ENCODE measurements at places on chromosomes 7 and 10. TPM values are rescaled to one million over a fixed set of nuclear protein-coding genes. Genes with fewer than 3 reads are reported as not detected.

DNA sequence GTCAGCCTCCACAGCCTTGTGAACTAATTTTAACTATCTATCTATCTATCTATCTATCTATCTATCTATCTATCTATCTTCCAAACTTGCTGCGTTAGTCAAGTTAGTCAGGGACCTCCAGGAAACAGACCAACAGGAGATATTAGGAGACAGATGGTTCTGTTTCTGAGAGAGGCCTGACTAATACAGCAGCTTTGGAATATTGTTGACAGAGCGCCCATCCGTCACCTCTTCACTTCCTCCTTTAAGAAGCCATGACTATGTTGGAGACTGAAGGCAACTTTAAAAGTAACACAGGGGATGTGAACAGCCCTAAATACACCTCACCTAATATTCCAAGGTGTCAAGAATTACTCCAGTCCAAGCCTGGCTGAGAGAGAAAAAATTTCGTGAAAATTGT is 280.9 kb upstream of the IGFBP3 start:
- no peak for DNase-seq

DNA sequence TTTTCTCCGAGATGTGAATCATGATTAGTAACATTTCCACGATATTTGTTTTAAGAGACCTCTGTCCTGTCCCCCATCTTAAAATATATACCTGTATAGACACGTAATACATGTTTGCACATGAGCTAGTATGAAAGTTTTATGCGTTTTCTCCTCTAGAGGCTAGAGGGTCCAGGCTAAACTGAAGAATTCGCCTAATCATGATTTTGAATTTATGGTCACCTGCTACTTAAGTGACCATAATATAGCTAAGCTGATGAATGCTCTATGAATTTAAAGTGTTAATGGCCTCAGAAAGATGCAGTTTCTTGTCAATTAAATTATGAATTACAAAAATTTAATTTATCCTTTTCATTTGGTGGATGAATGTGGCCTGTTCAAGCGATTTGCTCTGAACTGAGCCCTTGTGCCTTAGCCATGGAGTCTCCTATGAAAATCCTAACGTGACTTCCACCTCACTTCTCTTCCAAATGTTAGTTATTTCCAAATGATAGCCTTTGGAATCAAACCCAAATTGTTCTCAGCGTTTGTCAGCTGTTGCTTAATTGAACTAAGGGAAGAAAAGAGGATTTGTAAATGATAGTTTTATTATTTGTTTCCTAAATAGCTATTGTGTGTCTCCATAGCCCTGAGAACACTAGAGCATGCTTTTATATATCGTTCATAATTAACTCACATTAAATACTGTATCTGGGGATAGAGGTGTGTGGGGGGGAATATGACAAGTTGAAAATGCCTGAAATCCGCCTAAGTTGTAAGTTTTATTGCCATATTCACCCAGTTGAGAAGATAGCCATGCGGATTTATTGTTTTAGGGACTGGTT is 2.3 kb downstream of the CELF2 start:
- DNase-seq = no peak

GRCh38 chr7:55449205-55449991 is 84.3 kb downstream of the LANCL2 start:
- DNase-seq = no peak

GRCh38 chr10:24570658-24571426 is 152.8 kb downstream of the ARHGAP21 start:
- no peak for DNase-seq

TRIM50 gene
- 0.28 TPM for total RNA-seq

NEUROG3 gene
- 0.81 TPM for total RNA-seq

GRCh38 chr7:98286093-98286539 is 4.6 kb downstream of the BRI3 start:
- peak; percentile 57 for DNase-seq

DNA sequence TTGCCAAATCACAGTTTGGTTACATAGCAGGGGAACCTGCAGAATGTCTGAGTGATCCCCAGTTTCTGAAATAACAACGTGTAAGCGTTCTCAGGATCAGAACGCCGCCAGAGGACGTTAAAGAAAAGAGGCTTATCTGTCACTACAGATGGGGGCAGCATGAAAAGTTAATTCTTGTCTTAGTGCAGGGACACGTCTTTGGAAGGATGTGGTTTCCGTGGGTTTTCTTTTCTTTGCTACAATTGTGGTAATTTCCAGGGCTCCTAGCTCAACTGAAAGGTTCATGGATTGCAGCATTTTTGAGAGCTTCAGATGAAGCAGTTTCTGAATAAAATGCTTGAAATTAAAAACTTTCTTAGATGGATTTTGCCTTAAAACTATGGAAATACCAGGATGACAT is 106.6 kb downstream of the PRKCQ start:
- DNase-seq = no peak

ACTR3C gene
- total RNA-seq = 20.2 TPM

ERVW-1 gene
- not detected for total RNA-seq

- DNase-seq = no peak
These were observed 48.1 kb downstream of the OSBPL3 start for GRCh38 chr7:24931844-24932243.

DNA sequence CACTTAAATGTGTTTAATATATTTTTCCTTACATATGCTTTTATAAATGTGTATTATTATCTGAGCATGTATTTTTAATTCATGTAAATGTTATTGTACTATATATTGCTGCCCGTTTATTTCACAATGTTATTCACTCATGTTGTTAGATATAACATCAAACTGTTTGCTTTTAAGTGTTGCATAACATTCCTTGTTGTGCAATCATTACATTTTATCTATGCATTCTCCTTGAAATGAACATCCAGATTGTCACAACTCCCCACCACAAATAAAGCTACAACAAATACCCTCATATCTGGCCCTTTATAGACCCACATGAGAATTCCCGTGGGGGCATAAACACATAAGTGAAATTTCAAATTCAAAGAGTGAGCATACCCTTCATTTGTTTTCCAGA is 264.2 kb downstream of the HPSE2 start:
- no peak for DNase-seq

GRCh38 chr10:101062232-101063049 is 652 bp downstream of the KAZALD1 start:
- DNase-seq = peak; percentile 49

GIMAP2 gene
- total RNA-seq = 6.8 TPM

DNA sequence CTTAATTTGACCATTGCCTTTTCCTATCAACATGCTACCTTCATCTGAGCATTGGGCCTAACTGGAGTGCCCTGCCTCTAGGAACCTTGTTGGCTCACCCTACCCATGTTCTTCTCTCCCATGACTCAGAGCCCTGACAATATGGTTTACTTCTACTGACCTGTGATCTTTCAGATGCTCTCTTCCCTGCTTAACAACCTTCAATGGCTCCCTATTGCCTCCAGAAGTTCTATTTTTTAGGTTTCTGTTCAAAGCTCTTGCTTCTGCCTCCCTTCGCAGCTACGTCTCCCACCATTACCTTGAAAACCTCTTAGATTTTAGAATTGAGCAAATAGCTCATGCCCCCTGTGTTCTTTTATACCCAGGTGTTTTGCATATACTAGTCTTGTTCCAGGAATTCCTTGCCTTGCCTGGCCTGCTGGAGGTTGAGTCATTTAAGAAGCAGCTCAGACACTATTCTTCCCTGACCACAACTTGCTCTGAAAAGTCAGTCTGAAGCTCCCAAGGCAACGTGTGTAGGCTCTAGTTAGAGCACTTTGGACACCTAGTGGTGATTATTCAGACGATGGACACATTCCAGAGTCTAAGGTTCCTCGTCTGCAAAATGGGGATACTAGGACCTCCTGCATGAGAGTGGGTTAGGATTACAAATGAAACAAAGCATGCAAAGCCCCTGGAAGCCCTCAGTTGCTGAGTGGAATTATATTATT is 64.4 kb upstream of the EMX2 start:
- no peak for DNase-seq
